NCI-H2171 treated with DMSO at 0.1 percent for 48 hours (cell line): ENCODE measurements at places on chromosomes 7 and 10.

DNA sequence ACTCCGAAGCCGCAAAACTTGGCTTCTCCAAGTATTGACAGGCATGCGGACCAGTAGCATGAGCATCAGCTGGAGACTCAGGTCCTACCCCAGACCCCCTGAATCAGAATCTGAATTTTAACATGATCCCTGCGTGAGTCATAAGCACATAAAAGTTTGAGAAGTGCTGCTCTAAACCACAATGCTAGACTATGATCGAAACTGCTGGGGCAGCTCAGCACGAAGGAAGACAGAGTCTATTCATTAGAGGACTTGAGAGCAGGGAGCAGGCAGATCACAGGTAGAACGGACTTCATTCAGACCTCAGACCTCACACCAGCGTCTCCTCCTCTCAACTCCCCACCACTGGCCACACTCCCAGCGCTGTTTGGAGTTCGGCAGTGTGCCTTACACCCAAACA, 16.9 kb downstream of the CAMK2G start:
- DNase-seq: no peak

DNA sequence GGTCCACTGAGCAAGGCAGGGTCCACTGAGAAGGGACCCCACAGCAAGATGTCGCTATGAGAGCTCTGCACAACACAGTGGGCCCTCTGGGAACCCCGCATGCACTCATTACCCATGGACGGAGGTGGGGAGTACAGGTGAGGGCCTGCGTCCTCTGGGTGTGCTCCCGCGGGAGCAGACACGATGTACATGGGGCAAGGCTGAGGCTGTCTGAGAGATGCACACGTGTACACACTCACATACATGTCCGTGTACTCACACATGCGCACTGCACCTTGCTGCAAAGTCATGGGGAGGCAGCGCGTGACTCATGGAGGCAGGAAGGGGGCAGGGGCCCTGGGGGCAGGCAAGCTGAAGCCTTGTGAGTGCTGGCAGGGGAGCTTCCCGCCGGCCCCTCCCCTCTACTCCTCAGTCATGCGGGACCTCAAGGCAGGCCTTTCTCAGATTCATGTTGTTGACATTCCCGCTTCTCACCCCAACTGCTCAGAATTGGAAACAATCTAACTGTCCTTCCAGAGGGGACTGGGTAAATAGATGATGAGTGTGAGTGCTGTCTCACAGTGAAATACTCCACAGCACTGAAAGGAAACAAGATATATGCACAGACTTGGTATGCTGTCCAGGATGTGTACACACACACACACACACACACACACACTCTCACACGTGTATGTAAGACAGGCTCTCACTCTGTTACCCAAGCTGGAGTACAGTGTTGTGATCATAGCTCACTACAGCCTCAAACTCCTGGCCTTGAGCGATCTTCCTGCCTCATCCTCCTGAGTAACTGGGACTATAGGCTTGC, 40.0 kb downstream of the GOLGA7B start:
- peak; percentile 10 for DNase-seq

DNA sequence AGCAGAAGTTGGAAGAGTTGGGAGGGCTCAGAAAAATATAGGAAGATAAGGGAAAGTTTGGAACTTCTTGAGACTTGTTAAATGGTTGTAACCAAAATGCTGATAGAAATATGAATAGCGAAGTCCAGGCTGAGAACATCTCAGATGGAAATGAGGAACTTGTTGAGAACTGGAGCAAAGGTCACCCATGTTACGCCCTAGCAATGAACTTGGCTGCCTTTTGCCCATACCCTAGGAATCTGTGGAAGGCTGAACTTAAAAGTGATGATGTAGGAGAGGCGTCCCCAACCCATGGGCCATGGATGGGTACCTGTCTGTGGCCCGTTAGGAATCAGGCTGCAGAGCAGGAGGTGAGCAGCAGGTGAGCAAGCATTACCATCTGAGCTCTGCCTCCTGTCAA, 347.8 kb downstream of the ARL4A start:
- DNase-seq: no peak

GRCh38 chr10:11683529-11684320, 58.5 kb upstream of the ECHDC3 start:
- DNase-seq: no peak

- no peak for DNase-seq
Observed at GRCh38 chr7:135970682-135971365, 6.3 kb downstream of the MTPN start.

DNA sequence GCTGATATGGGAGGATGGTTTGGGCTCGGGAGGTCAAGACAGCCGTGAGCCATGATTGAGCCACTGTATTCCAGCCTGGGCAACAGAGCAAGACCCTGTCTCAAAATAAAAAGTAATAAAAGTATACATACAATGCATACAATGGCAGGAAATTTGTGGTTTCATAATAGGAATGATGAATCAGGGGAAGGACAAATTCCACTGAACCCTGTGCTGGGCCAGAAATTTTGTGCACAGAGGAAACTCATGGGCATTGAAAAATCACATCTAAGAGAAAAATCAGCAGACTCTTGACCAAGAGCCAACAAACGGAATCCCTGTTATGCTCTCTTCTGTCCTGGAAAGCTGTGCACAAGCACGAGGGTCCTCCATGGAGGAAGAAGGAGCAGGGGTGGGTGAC, 35.1 kb downstream of the SEM1 start:
- no peak for DNase-seq

GRCh38 chr10:61272781-61273180, 180.4 kb downstream of the TMEM26 start:
- DNase-seq: no peak

DNA sequence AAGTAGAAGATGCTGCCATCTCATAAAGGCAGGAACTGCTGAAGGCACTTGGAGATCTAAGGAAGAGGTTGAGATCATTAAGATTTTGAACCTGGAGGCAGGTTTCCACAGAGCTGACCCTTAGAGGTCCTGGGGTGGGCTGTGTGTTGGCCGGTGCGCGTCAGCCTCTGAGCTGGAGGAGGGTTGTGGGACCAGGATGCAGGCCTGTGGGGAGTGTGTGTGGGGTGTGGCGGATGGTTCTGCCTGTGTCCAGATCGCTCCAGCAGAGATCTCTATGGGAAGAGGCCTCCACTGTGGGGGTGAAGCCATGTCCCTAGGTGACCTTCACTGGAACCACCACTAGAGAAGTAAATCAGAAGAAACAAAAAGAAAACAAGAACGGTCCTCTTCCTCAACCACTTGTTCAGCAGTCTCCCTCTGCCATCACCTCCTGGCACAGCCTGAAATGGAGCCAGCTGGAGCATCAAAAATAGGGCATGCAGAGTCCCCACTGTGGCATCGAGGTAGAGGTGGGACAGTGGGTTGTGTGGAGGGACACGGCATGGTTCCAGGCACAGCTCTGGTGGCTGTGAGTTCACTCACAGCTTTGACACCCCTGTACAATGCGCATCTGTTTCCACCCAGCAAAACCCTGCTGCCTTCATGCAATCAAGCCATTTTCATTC, 453.8 kb downstream of the TCERG1L start:
- DNase-seq: no peak

GRCh38 chr10:121811386-121811785, 116.4 kb downstream of the ATE1 start:
- DNase-seq: no peak

GRCh38 chr10:43427166-43427825, 9.6 kb upstream of the ZNF487 start:
- no peak for DNase-seq

GRCh38 chr10:21860718-21861117, 142.8 kb downstream of the DNAJC1 start:
- no peak for DNase-seq

- DNase-seq: no peak
Observed at GRCh38 chr10:48491392-48492139, 113.3 kb downstream of the ARHGAP22 start.

DNA sequence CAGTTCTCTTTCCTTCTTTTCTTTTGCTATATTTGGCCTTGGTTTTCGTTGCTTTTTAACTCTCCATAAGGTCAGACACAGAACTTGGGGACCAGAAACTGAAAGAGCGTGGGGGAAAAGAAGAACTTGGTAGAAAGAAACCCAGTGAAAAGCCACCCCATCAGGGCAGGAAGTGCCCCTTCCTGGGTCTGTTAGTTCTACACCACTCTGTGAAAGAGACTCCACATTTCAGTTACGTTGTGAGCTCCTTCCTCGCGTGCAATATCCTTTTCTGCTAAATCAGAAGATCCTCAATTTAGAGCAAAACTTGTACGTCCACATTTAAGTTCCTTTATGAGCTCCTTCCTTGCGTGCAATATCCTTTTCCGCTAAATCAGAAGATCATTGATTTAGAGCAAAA, 220.6 kb upstream of the FOXK1 start:
- DNase-seq: no peak

GRCh38 chr7:72309476-72309875, 102.7 kb downstream of the CALN1 start:
- no peak for DNase-seq

DNA sequence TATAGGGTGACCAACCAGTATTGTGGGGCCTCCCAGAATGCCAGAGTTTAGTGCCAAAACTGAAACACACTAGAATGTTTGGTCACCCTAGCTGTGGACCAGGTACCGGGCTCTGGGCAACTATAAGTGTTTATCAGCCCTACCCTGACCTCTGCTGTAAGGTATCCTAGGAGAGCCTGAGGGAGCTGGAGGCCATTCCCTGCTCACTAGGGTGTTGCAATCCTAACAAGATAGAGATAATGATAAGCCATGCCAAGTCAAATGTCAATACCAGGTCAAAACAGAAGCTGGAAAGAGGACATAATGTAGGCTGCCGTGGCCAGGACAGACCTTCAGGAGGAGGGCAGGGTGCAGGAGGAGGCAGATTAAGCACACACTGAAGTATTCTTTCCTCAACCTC, 151.8 kb downstream of the KCNMA1 start:
- no peak for DNase-seq
